ENCODE measurements at places on chromosomes 16 and 17.

GRCh38 chr16:66677179-66677578, 19.4 kb downstream of the CMTM4 start:
- DNase-seq = peak; percentile 9

- DNase-seq = no peak
Observed at GRCh38 chr17:43356999-43357398, 41.8 kb upstream of the ARL4D start.

DNA sequence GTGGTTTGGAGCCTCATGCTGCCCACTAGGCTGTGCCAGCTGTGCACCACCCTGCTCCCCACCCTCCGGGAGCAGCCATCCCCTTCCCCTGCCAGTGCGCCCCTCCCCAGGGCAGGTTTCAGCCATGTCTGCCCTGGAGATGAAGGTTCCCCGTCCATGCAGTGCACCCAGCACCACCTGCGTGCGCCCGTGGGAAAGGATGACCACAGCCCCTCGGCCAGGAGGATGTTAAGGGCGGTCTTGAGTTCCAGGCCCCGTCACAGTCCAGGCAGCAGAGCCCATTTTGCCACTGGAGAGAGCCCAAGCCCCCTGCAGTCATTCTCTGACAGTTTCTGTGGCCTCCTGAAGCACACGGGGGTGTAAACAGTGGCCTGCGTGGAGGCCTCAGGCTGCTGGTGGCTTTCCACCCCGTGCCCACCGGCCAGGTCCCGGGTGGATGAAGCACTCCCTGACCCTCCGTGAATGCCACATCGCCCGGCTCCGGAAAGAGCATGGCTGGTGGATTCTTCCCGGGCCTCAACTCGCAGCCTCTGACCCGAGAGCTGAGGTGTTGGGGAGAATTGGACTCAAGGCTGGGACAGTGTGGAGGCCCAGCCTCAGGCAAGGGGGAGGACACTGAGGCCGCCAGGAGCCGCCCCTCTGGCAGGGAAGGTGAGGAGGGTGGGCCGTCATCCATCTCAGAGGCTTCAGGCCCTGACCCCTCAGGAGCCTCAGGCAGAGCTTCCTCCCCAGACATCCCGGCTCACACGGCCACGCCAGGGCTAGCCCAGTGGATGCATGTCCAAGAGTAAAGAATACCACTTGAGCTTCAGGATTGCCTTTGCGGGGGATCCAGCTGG, 69.7 kb upstream of the CHMP6 start:
- no peak for DNase-seq

DNA sequence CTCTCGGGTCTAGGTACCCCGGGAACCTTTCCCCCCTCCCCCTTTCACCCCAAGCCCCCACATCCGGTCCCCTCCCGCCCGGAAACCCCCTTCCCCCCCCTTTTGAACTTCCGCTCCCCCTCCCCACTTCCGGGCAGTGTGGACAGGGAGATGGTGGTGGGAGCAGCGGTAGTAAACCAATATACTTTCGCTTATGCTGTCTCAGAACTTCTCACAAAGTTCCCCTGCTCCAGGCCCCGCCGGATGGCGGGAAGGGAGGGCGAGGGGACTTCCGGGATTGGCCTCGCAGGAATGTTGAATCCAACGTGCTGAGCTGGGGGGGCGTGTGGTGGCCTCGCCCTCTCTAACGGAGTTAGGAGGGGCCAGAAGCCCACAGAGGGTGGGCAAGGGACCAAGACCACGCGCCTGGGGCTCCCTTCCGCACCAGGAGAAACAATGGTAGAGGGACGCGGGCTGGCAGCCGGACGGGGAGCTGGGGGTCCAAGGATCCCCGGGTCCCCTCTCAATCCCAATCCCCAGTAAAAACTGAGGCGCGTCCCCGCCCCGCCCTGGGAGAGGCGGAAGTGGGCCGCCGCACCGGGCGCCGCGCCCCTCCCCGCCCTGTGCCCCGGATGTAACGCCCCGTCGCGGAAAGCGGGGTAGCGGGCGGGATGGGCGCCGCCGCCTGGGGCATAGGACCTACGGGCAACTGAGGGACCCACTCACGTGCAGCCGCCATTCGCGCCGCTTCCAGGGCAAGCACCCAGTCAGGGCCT, 742 bp downstream of the PFN1 start:
- peak; percentile 50 for DNase-seq

DNA sequence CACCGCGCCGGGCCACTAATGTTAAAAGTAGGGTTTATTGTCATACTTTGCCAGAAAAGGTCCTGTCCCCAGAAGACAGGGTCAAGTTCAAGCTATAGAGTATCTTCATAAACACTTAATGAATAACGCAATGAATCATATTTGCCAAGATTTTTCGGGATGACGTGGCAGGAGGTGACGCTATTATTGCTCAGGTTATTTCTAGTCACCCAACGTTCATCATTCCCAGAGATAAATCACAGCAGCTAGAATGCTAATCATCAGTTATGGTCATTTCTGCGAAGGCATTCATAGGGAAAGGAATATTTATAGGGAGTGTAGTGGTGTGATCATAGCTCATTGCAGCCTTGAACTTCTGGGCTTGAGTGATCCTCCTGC, 2.0 kb downstream of the TMC5 start:
- no peak for DNase-seq

DNA sequence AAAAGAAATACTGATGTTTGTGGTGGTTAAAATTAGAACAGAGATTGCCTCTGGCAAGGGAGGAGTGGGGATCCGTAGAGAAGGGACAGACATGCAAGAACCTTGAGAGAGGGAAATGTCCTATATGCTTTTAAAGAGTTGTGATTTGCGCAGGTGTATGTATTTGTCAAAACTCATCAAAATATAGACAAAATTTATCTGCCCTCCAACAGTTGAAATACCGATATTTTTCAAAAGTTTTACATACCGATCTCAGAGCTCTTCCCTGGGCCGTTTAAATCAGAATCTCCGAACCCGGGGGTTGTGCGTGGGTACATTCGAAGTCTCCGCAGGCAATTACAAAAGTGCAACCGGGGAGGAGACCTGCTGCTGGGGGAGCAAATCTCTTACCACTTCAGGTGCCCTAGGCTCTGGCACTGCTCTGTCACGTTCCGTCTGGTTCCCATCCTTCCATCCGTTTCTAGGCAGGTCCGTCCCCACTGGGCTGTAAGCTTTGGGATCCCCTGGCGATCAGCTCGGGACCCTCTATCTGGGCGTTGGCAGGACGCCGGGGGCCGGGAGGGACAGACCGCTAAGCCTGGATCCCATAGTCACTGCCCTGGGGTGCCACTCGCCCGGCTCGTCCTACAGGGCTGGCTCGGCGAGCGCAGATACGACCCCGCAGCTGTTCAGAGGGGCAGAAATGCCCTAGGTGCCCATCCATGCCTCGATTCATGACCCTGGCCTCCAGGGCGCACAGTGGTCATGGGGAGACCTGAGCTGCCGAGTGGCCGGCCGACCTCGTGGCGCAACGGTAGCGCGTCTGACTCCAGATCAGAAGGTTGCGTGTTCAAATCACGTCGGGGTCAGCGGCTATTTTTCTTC, 4.2 kb downstream of the BORCS6 start:
- DNase-seq = peak; percentile 85

GRCh38 chr17:76537288-76537577, 276 bp downstream of the CYGB start:
- no peak for DNase-seq

Data from anterior cingulate cortex (tissue), 58 donors.